NCI-H1436 treated with DMSO at 0.1 percent for 48 hours (cell line): ENCODE measurements at places on chromosomes 4 and X.

DNA sequence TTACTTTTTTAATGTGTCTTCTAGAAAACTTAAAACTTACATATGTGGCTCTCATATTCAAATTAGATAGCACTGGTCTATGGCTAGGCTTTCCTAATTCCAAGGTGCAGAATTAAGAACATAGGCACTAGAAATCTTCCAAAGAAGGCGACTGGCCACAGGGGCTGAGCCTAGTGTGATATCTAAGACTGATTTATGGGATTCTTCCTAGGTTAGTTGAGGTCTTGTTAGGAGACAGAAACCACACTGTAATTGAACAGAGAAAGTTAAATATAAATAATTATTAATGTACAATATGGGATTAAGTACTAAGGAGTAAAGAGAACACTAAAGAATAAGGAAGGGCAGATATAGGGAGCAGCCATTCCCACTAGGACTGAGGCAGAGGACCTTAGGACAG, 48.3 kb downstream of the SNX25 start:
- DNase-seq: no peak

GRCh38 chr4:141659539-141659938, 23.2 kb downstream of the IL15 start:
- DNase-seq: no peak

DNA sequence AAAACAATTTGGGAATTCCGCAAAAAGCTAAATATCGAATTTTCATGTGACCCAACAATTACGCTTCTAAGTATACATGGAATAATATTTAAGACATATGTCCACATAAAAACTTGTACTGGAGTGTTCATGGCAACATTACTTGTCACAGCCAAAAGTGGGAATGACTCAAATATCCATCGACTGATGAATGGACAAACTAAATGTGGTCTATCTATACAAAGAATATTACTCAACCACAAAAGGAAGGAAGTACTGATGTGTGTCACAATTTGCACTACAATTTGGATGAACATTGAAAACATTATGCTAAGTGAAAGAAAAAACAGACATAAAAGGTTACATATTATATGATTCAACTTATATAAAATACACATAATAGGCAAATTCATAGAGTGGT, 71.9 kb downstream of the AFF2 start:
- DNase-seq: no peak

GRCh38 chr4:29553846-29554245, 1166.3 kb upstream of the PCDH7 start:
- no peak for DNase-seq

- no peak for DNase-seq
These were observed 109.4 kb upstream of the H2AZ1 start for GRCh38 chr4:100059467-100059866.

GRCh38 chrX:103805860-103806259, 26.2 kb downstream of the RAB9B start:
- no peak for DNase-seq

GRCh38 chrX:18252644-18253359, 32.1 kb upstream of the BEND2 start:
- no peak for DNase-seq

DNA sequence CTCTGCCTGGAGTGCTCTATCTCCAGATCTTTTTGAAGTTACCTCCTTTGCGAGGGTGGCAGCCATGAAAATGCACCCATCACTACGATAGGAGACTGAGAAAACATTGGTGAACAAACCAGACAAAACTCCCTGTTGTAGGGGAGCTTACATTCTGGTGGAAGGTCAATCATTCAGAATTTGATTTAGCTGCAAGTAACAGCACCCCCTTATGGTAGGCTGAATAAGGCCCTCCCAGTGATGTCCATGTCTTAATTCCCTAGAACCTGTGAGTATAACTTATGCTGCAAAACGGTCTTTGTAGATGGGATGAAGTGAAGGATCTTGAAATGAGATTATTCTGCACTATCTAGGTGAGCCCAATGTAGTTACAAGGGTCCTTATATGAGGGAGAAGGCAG, 5.6 kb upstream of the TEC start:
- peak; percentile 1 for DNase-seq

GRCh38 chrX:57137501-57137900, 304 bp upstream of the SPIN2A start:
- DNase-seq: no peak

- DNase-seq: no peak
These were observed 101.3 kb upstream of the MAGEB10 start for GRCh38 chrX:27706526-27706925.

DNA sequence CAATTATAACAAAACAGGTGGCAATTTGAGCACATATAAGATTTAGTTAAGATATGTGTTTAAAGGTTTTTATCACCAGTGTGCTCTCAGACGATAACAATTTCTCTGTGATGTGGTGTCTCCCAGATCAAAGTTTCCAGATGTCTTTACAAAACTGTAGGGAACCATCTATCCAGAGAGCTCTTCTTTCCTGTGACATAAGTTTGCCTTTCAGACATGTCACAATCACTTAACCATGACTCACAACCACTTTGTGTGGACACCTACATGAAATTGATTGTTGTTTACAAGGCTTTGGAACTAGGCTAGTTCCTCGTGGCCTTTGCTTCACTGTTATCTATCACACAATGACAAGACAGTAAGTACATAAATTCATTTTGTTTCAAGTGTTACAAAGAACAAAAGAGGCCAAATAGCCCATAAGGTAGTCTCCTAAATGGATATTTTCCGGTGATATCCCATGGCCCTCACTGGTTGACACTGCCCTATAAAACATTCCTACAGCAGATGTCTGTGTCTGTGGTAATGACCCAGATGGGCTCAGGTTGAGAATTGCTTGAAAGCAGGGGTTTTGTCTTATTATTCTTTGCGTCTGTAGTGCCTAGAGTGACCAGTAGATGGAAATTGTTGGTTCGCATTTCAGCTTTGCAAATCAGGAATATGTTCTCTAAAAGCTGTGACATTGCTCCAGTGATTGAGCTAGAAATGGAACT, 297.8 kb upstream of the FAM241A start:
- no peak for DNase-seq

DNA sequence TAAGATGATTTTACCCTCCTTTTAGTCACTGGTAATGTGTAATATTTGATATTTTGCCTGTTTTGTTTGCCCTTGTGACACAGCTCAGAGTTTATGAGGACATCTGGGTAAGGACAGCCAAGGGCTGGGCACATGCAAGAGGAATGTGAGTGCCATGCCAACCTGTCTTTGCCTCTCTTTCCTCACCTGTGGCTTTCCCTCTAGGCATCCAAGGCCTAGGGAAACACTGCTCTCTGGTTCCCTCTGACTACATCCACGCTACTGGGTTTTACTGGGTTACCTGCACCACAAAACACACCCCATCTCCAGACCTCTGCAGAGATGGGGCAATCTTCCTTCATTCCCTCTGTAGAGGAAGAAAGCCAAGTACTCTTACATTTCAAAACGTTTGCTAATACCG, 7.7 kb downstream of the HPGDS start:
- no peak for DNase-seq

DNA sequence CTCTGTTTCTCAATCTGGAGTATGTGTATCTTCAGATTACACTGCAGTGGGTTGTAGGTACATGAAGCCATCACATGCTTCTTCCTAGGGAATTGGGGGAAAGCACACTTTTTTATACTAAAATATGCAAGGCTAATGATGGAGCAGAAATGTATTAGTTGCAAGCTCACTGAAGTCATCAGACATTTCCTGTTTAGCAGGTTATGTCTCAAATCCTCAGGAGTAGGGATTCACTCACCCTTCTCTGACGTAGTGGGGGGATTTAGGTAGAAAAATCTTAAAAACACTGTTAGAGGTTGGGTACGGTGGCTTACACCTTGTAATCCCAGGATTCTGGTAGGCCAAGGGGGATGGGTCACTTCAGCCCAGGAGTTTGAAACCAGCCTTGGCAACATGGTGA, 128.4 kb upstream of the GPC4 start:
- no peak for DNase-seq
